Glomerular endothelial cell (primary cell): ENCODE measurements at places on chromosomes 6 and 20.

GRCh38 chr6:37685261-37685660 is 12.4 kb downstream of the MDGA1 start:
- DNase-seq, result no peak

DNA sequence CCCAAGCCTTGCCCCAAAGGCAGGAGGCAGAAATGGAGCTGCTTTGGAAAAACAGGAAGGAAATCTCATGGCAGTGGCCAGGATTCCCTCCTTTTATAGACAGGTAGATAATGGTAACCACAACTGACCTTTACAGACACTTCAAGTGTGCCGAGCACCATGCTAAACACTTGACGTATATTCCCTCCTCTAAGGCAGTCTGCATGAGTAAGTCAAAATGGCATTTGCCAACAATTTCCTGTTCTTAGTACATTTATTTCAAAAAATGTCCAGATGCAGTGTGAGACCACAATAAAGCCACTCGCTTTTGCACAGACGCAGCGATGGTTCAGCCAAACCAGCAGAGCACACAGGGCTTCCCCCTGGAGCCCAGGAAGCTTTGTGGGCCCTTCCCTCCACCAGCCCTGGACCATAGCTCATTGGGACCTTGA is 16.5 kb upstream of the GPR6 start:
- peak; percentile 3 for DNase-seq

DNA sequence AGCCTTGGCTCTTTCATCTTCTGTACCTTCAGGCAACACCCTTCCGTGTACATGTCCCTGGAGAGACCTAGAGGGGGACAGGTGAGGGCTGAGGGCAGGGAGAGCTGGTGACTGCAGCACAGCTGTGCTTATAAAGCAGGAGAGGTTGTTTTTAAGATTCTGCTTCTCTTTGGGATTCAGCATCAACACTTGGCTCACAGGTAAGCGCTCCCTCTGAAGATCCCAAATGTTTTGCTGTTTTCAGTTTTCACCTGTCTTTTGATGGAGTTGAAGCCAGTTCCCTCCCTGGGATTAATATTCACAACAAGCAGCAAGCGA is 19.4 kb upstream of the TRAF3IP2 start:
- DNase-seq, result no peak

- DNase-seq, result no peak
Measured at GRCh38 chr20:17878069-17878911, 90.3 kb downstream of the SNX5 start.

DNA sequence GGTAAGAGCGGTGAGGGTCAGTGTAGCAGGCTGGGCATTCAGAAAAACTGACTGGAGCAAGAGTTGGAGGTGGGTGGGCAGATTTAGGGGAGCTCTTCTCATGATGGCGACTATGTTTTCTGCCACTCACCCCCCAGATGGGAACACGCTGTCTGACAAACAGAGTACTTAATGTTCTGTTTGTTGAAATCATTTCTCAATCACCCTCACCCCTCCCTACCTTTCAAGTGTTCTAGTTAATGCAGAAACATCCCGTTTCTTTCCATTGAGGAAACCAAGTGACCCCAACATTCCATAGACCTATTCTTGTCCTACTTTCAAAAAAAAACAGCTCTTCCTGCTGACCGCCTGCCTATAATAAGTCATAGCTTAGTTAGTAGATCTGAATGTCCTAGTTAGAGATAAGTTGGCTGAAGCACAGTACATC is 132.5 kb upstream of the NEDD9 start:
- DNase-seq, result peak; percentile 88

DNA sequence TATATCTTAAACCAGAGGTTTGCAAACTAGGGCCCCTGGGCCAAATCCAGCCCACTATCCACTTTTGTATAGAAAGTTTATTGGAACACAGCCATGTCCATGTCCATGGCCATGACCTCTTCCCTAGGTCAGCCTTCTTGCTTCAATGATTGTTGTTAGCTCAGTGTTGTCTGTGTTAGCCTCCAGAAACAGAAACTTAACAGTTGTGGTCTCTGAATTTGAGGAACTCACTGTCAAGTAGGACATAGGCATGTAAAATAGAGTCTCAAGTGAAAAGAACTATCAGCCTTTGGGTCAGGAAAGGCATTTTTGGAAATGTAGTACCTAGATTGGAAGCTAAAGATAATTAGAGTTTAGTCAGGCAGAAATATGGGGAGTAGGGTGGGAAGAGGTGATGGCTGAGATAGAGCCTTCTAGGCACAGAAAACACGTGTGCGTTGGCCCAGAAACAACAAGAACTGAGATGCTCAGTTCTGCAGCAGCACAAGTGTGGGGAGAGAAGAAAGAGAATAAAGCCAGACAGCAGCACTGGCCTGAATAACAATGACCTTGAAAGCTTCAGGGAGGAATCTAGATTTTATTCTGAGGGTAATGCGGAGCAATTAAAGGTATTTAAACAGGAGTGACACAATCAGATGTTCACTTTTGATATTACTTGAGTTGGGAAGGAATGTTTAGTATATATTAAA is 87.0 kb upstream of the OLIG3 start:
- no peak for DNase-seq

DNA sequence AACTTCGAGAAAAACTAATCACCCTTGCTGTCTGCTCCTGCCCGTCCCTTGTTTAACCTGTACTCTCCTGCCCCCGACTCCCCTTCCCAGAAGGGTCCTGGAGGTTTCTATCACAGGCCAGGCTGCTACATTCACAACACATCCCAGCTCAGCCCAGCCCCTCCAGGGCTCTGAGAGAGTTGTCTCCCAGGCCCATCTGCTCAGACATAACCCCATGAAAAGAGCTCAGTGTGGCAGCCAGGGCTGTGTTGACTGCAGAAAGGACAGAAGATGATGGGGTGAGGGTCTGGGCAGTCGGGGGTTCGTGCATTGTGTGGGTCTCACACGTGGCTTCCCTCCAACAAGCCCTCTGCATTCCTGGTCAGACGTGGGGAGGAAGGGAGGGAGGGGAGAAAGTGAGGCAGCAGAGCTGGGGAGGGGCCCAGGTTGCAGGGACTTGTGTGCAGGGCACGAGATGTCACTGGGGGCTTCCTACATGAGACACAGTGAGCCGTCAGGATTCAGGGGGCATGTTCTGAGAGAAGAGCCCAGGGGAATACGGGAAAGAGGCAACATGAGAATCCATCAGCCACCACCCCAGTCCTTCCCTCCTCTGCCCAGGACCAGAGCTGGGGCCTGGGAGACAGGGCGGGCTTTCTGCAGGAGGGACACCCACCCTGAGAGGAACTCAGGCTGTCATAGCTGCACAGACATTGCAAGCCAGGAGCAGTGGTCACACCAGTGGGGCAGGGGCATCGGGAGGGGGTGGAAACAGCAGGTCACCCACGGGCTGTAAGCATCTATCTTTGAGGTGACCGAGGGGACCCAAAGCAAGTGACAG is 372.9 kb downstream of the PREX1 start:
- no peak for DNase-seq
